NCI-H1694 (cell line): ENCODE measurements at places on chromosomes 7 and 10.

GRCh38 chr7:142733271-142733670 is 16.0 kb upstream of the PRSS1 start:
- DNase-seq, result no peak

GRCh38 chr10:86182150-86182549 is 184.4 kb downstream of the GRID1 start:
- DNase-seq, result no peak

DNA sequence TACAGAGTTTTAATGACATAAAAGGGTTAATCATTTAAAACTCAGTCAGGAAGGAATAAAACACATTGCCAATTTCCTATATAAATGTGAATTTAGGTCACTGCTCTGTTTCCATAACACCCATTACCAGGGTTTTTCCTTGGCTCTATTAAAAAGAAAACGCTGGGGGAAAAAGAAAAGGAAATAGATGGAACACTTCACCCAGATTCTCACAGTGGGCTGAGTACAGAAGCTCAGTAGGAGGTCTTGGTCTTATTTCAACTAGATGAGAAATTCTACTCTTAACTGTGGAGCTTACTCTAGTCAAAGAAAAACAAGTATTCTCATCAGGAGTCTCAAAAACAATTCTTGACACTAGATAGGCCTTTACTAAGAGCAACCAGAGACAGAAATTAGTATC is 36.5 kb downstream of the GLUD1 start:
- DNase-seq, result no peak

DNA sequence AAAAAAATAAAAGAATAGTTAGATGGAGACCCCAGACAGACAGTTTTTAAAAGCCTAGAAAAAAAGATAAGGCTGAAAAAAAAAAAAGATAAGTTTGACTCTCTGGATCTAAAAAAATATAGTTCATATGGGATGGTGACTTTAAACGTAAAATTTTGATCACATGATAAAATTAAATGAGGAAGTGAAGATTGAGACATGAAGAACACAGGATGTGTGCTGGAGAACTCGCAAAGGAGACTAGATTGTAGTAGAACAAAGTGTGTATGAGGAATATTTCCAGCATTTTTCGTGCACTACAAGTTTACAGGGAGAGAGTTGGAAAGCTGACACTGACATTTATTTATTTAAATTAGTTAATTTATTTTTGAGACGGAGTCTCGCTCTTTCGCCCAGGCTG is 286.4 kb downstream of the PRPF18 start:
- no peak for DNase-seq

DNA sequence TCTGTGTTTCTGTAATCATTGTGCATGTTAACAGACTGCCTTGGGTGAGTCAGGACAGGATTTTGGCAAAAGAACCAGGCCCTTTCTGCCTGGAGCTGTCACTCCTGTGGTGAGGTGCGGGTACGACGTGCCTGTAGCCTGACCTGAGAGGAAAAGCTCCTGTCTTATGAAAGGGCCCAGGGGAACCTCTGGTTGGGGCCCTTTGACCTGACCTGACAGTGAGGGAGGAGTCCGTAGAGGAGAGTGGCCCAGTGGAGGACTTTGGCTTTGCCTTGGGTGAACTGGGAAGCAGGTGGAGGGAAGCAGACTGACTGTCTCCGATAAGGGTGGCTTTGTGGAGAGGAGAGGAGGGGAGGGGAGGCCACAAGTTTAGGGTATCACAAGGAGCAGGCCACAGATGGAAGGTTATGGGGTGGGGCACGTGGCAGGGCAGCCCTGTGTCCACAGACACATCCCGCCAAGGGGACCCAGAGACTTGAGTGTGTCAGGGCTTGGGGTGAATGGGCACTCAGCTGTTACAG is 6.9 kb downstream of the PFKP start:
- DNase-seq, result no peak

DNA sequence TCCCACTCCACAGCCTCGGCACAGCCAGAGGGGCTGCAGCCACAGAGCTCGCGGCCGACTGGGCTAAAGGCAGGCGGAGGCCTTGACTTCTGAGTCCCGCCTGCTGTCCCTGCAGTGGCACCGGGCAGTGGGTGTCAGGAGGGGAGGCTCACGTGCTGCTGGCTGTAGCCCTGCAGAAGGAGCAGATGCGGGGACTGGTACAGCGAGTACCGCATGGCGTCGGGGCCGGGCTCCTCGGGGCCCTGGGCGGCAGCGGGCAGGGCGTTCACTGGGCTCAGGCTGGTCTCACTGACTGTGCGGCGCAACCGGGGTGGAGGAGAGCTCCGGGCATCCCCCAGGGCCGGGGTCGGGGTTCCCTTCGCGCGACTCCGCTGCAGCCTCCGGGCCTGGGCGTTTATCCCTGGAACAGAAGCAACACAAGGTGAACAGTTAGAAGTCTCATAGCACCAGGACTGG is 25.6 kb downstream of the PAPOLB start:
- DNase-seq, result no peak

GRCh38 chr7:49791088-49791741 is 17.8 kb downstream of the VWC2 start:
- no peak for DNase-seq

DNA sequence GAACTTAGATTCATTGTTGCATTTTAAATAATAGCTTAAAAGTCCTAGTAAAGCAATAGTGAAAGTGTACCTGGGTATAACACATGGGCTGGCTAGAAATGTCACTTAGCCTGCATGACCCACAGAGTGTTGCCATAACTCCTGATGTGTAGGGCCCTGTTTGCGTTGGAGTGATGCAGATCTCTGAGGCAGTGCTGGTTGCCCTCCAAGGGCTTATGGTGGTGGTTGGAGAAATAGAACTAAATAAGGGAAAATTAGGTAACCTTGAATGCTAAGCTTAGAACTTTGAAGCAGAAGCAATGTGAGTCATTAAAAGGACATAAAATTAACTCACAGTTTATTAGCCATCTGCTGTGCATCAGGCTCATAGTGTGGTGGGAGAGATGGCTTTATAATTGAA is 105.7 kb downstream of the CCNY start:
- peak; percentile 48 for DNase-seq

- DNase-seq, result no peak
Measured at GRCh38 chr7:40535678-40536077, 400.9 kb downstream of the SUGCT start.

- DNase-seq, result no peak
Measured at GRCh38 chr10:122246830-122247520, 24.1 kb upstream of the BTBD16 start.

GRCh38 chr10:119297207-119297968 is 90.0 kb downstream of the GRK5 start:
- DNase-seq, result no peak

DNA sequence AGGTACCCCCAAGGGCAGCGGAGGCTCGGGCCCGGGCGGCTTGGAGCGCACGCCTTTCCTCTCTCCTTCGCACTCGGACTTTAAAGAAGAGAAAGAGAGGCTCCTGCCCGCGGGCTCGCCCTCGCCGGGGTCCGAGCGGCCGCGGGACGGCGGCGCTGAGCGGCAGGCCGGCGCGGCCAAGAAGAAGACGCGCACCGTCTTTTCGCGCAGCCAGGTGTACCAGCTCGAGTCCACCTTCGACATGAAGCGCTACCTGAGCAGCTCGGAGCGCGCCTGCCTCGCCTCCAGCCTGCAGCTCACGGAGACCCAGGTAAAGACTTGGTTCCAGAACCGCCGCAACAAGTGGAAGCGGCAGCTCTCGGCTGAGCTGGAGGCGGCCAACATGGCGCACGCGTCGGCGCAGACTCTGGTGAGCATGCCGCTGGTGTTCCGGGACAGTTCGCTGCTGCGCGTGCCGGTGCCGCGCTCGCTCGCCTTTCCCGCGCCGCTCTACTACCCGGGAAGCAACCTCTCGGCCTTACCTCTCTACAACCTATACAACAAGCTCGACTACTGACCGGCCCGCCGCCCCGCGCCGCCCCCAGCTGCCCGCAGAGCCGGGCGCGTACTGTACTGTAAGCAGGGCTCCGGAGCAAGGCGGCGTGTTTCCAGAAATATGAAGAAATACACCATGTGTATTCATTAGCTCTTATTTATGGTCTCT is 1.8 kb downstream of the HMX2 start:
- DNase-seq, result no peak
